ENCODE measurements at places on chromosomes 1 and 21.
A peak's percentile ranks its signal among the peaks of the same experiment; 100 is the strongest.

DNA sequence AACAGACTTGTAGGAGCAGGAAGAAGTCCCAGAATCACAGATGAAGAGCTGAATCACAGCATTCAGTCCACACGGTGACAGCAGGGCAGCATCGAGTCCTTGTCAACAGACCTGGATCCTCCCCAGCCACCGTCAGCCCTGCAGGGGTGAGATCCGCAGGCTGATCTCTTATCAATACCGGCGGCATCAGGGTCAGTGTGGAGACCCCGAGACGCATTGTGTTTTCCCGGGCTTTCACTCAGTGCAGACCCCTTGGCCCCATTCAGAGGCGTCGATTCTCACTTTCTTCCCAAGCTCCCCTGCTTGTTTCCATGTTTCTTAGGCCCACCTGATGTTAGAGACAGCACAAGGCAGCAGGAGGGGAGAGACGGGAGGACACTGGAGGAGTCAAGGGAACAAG, 609.6 kb downstream of the PTPRU start:
- DNase-seq = no peak

DNA sequence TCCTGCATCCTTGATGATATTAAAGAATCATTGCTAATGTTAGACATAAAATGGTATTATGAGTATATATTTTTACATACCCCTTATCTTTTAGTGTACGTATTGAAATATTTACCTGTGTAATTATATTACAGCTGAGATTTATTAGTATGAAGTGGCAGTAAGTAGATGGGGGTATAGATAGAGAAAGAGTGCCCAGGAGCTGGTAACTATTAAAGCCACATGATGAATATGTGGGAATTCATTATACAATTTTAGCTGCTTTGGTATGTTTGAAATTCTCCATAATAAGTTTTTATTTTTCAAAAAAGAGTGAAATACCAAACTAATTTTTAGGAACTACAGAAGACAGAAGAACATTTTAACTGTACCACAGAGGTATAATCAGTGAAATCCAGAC, 339.0 kb downstream of the PLPP3 start:
- DNase-seq = no peak

- DNase-seq = no peak
Observed at GRCh38 chr1:228366866-228367741, 39.5 kb downstream of the TRIM11 start.

DNA sequence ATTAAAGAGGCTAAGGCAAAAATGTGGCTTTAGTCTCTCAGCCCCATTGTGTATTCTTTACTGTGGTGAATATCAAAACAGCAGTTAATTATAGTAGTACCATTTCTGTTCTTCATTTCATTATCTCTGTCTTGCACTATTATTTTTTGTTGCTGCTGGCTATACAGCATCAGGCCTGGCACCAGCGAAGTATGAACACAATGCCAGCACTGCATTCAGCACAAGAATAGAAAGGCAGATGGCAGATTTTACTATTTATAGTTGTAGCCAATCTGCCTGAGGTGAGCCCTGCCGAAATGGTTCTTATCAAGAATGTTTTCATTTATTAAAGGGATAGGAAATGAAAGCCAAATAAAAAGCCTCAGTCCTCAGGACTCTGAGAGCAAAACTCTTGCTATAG, 72.1 kb downstream of the GPR52 start:
- no peak for DNase-seq

DNA sequence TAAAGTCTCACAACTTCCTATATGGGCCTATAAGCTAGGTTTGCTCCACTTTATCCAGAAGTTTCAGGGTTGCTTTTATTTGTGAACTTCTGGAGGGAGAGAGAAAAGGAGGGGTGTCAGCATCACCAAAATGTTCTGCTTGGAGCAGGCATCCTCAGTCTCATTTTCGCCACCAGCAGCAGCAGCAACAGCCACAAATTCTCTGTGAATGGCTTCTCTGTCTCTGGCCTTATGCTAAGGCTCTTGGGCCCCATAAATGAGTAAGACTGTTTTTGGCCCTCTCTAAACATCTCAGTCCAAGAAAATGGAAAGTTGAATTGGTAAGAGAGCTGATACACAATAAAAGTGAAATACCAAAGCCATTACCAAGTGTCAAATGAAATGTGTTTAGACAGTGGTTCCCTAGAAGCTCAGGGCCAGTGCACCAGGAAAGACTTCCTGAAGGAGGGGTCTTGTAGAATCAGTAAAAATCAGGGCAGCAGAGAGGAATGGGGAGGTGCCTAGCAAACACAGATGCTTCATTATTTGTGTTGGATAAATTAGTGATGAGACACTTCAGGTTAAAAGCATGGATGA, 53.0 kb upstream of the SPATA6 start:
- no peak for DNase-seq

DNA sequence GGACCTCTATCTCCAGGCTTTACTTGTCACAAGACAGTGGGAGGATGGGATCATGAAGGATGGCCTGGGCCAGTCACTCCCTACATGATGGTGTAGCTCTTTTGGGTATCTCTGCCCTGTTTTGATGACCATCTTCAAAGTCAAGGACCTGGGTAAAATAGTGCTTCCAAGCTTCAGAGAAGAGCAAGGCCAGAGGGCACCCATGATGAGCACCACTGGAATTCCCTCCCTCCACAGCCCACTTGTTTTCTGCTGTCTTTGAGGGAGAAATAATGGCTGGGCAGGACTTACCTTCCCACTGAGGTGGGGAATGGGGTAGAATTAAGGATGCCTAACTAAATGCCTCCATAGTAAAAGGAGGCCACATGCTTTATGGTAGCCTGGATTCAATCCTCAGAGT, 165.7 kb downstream of the DHRS3 start:
- no peak for DNase-seq

- DNase-seq = no peak
Observed at GRCh38 chr1:161705537-161705936, 1.5 kb upstream of the FCRLA start.

GRCh38 chr1:44808938-44809917, 905 bp downstream of the BTBD19 start:
- peak; percentile 52 for DNase-seq

DNA sequence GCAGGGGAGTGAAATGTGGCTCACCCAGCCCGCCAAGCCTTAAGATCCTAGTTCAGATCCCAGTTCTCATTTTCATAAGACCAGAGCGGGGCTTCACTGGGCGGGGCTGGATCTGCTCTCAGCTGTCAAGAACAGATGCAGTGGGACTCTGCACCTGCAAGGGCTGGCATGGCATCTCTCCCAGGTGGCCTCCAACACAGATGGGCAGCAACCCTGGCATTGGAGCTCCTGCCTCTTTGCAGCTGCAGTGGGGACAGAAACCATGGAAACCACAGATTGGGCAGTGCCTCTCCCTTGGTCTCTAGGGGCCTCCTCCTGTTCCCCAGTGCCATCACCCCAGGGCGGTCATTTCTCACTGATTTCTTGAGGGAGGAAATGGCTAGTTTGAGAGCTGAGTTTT, 267.7 kb downstream of the PRDM2 start:
- no peak for DNase-seq

GRCh38 chr1:41490911-41491310, 6.4 kb upstream of the EDN2 start:
- no peak for DNase-seq

DNA sequence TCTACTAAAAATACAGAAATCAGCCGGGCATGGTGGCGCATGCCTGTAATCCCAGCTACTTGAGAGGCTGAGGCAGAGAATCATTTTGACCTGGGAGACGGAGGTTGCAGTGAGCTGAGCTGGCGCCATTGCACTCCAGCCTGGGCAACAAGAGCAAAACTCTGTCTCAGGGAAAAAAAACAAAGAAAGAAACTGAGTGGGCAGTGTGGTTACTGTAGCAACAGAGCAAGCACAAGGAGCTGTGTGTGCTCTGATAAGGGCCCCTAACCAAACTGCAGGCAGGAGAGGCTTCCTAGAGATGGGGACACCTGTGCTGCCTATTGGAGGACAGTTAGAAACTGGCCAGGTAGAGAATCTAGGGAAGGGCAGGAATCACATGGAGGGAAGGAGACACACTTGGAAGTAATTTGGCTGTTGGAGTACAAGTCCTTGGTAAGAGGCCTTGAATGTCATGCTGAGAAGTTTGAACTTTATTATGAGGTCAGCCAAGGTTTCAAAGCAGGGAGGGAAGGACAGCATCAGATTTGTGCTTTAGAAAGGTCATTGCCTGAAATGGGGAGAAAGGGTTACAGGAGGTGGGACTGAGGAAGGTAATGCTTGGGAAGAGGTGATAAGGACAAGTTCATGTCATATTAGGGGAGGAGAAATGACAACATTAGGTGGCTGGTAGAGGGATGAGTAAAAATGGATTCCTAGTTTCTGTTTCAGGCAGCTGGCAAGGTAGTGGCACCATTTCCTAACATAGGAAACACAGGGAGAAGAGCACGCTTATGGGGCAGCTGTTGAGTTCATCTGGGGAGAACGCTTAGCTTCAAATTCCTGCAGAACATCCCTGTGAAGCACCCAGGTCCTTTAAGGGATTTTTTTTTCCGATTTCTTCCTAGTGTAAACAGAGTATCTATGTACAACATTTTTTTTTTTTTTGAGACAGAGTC, 69.2 kb upstream of the ARTN start:
- DNase-seq = no peak
